Muscle of back (tissue), 13 donors: ENCODE measurements at places on chromosomes 2 and 18.
A peak's percentile ranks its signal among the peaks of the same experiment; 100 is the strongest.

- no peak for DNase-seq
These were observed 166.9 kb downstream of the CDCA7 start for GRCh38 chr2:173521450-173522192.

DNA sequence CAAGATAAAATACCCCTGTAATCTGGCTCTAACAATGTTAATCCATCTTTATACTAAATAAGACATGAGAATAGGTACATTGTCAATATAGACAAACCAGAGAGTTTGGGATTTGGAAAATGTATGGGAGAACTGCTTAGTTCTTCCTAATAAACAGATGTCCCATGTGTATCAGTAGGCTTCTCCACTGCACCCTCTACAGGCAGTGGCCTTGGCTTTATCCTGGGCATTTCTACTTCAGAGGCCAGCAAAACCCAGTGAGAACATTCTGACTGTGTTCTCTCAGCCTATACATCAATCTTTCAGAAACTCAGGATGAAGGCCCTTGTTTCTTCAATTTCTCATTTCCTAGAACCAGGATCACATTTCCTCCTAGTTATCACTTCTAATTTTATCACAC lies 1167.5 kb upstream of the ACVR2A start:
- DNase-seq = no peak

DNA sequence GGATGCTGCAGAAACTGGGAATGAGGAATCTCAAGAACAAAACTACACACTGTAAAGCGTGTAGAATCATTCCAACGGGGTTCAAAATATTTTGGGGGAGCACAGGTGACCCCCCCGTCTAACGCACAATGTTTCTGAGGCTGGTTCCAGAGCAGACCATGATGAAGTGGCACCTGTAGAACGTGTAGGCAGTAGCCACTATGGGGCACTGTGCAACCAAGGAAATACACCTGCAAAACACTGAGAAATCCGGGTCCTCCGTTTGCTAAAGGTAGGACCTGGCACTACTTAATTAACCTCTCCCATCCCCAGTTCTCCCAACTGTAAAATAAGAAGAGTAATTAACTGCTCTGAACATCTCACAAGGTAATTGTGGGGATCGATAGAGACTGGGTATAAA lies 22.6 kb downstream of the ST6GAL2 start:
- no peak for DNase-seq

- DNase-seq = no peak
These were observed at the start of gene ZAP70 for GRCh38 chr2:97713296-97714083. TSS of gene ZAP70 (plus strand) at chr2:97713576. CDS start at chr2:97724037, 10,461 bp downstream.

- DNase-seq = peak; percentile 67
These were observed 41.9 kb downstream of the TMEM247 start for GRCh38 chr2:46521215-46521683.

DNA sequence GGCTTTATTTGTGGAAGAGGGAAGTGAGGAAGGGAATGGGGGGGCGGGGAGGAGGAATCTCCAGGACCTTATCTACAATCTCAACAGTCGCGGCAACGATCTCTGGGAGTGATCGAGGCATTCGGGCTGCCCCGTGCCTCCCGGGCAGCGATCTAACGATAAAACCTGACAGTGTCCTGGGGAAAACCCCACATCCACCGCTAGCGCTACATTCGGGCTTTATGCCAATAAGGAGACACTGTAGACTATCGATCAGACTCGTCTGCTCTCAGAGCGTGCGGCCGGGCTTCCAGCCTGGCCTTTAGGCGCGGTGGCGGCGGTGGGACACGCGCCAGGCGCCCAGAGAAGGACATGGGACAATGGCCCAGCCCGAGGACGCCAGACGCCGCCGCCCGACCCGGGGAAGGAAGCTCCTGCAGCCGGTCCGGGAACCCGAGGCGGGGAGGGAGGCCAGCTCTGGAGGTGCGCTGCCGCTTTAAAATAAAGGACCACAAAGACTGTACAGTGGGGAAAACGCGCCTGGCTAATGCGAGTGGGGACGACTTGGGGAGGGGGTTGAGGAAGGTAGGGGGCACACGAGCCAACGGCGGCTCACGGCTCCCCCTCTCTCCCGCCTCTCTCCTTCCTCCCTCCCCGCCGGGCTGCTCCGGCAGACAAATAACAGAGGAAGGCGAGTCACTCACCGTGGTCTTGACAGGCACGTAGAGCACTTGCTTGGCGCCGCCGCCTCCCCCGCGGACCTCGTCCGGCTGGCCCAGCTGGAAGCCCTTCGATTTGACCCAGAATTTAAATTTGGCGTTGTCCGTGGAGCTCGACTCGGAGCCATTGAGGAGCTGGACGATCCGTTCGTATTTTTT lies 2.2 kb downstream of the NOL4 start:
- peak; percentile 66 for DNase-seq

- no peak for DNase-seq
These were observed 57.8 kb upstream of the NABP1 start for GRCh38 chr2:191620144-191620543.

- no peak for DNase-seq
These were observed 26.9 kb upstream of the HS6ST1 start for GRCh38 chr2:128345436-128346165.

DNA sequence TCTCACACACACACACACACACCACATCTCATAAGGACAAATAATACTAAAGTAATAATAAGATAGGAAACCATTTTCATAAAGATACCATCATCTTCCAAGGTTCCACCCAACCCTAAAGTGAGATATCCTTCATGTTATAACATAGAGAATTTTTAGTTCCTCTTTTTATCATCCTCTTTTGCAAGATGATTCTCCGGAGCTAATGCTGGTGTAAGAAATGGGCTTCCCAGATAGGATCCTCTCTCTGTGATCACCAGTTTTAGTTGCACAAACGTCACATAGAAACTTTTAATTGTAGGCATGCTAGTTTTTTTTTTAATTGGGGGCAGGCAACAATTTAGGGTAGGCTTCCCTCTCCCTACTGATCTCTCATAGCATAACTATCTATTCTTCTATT lies 49.6 kb downstream of the ARHGAP25 start:
- no peak for DNase-seq

DNA sequence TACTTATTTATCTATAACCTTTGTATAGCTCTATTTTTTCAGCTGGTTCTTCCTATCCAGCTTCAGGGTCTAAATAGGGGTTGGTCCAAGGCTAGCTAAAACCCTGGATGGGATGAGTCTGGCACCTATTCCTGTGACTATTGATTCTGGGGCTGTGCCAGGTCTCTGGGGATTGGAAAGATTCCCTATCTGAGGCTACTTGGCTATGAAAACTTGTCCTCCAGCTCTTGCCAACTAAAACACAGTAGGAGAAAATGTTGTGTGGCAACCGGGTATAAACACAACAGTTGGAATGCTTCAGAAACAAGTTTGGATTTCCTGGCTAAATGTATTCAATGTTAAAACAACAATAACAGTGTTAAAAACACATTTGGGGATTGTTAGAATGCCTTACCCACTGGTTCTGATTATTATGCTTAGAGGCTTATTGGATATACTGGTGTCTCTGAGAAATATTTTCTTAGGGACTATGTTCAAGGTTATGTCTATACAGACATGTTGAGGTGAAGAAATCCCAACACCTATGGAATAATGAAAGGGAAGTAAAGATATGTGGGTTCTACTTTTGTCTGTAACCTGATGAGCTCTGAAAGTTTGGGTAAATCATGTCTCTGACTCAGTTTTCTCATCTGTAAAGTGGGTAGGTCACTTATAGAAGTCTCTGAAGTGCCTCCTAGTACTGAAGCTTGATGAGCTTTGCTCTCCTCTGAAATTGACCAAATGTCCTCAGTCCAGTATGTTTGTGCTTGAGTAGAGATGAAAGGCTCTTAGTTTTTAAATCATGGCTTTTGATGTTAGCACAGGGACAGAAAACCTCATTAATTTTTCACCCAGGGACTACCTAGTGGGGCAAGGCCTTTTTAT lies 460.7 kb downstream of the MTX2 start:
- DNase-seq = peak; percentile 80

GRCh38 chr2:144683107-144683753 lies 163.3 kb upstream of the ZEB2 start:
- DNase-seq = no peak
